Calu3 (cell line): ENCODE measurements at places on chromosomes 12 and 14.
A peak's percentile ranks its signal among the peaks of the same experiment; 100 is the strongest.

GRCh38 chr14:22291406-22291805, 297.6 kb downstream of the DAD1 start:
- no peak for DNase-seq

GRCh38 chr12:118704527-118705241, 276.7 kb upstream of the SRRM4 start:
- DNase-seq = no peak

DNA sequence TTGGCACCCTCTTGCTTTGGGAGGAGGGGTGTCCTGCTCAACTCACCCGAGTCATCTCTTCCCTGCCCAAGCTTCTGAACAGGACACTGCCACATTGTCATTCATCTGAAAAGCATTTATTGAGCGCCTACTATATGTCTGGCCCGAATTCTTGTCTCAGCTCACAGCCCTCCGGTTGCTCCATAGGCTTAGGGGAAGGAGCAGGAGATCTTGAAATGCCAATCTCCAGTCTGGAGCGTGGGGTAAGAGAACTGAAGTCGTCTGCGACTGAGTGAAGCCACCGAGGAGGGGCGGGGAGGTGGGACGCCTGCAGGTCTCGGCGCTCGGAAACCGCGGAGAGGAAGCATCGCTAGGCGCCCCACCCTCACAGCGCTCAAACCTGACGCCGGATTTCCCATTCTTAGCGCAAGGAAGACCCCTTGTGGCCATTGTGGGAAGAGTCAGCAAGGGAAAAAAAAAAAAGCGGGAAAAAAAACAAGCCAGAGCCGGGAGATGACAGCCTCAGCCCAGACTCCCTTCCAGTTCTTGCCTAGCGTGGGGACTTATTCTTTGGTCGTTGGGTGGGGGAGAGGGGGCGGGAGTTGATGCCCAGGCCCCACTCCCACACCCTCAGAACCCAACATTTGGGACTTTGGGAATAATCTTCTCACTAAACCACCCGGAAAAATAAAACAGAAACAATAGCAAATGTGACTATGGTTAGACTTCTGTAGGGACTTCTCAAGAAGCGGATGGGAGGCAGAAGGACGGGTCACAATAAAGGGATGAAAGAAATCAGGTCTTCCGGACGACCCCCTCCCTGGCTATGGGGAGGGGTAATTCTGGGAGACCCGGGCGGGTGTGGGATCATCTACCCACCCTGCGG, 28.2 kb upstream of the SMUG1 start:
- peak; percentile 82 for DNase-seq

DNA sequence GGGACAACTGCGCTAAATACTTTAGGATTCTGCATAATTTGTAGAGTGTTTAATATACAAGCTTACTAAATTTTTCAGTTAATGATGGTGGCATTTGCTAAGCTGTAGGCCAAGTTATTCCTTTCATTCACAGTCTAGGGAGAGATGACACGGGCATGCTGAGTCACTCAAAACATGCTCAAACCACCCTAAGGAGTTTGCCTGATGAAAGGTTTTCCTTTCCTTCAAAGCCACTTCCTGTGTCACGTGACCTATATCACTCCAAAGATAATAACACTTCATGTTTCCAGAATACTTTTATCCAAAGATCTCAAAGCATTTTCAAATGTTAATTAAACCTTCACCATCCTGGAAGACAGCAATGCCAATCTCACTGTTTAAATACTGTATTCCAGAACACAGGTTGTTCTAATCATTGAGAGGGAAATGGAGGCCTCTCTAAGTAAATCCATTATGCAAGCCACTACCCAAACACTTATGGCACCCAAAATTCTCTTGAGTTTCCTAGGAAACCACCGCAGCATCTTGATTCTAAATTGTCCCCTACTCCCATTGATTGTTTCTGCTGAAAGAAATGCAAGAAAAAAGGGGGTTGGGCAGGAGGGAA, 207.0 kb upstream of the CDKN3 start:
- peak; percentile 23 for DNase-seq

DNA sequence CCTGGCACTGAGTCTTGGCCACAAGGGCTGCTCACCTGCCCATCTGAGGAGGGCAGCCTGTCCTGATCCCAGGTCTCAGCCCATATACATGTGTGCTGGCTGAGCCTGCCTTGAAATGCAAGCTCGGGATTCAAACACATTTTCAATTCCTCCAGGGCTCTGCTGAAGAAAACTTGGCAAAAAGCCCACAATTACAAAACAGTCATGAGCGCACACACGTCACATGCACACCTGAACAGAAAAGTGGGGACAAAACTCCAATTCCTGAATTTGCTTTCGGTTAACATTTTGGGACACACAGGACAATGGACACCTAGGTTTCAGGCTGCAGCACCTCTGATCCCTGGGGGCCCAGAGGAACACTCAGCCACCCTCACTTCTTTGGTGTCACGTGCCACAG, 113.9 kb downstream of the RBM19 start:
- no peak for DNase-seq

GRCh38 chr12:124073356-124074035, 100.5 kb downstream of the ZNF664 start:
- DNase-seq = no peak

- DNase-seq = no peak
Measured at GRCh38 chr14:24055971-24056799, 4.4 kb downstream of the CARMIL3 start.

DNA sequence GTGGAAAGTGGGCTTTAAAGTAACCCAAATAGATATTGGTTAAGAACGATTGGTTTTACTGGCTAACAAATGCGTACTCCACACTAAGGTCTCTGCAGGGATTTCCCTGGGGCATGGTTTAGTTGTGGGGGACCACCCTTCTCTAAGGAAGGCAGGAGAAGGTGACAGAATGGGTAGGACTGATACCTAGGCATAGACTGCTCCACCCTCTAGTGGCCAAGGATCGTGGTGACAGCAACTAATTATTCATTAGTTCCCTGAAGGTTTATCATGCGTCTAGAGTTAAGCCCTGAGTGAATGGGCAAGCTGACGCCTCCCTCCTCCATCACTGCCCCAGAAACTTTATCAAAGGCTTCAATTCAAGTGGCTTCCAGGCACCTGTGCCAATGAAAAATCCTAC, 9.1 kb downstream of the FAM181A start:
- DNase-seq = peak; percentile 43

- no peak for DNase-seq
Measured at GRCh38 chr12:4041187-4041885, 168.1 kb upstream of the PARP11 start.

GRCh38 chr12:89756585-89757398, 48.2 kb upstream of the ATP2B1 start:
- peak; percentile 46 for DNase-seq

GRCh38 chr12:5492562-5492961, 60.7 kb downstream of the NTF3 start:
- DNase-seq = no peak

GRCh38 chr12:19506497-19506896, 67.2 kb downstream of the AEBP2 start:
- no peak for DNase-seq

DNA sequence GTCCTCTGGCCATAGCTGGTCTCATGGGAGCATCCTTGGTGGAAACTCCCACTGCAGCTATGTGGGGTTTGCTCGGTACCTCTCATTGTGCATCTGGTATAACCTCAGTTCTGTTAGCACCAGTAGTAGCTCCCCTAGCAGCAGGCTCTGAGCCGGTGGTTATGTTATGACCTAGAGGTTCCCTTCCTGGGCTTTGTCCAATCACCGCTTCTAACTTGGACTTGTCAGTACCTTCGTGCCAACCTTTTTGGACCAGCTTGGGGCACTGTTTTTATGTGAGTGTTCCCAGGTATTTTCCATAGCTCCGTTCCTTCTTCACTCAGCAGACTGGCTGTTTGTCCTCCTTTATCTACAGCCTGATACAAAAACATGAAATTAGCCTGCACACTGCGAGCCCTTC, 55.7 kb downstream of the ATG14 start:
- DNase-seq = no peak

DNA sequence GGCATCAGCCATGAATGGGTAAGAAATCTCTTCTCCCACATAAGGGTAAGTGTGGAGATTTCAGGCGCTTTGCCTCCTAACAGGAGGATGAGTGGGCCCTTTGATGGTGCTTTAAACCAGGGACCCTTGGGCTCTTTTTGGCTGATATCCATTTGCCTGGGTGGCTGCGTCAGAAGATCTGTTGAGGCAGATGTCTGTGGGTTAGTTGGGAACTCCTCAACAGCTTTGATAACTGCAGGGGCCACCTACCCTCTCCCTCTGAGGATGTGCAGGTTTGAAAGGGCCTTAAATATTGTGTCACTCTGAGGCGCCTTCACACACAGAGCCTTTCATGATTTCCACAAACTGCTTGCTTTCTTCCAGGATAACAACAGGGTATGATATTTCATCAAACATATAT, 210.7 kb downstream of the PPM1H start:
- no peak for DNase-seq

DNA sequence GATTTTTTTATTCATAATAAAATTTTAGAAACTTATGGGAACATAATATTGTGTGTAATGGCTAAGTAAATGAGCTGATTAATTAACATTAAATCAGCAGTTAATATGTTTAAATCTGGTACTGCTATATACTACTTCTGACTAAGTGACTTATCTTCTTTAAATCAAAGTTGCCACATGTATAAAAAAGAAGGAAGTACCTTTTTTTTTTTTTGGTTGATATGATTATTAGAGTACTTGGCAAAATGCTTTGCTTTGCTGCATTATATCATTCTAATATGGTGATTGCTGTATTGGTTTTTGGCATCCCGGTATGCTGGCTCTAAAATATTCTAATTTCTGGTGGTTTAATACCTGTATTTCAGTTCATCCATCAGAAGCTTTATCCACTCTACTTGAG, 319.1 kb upstream of the RGS6 start:
- no peak for DNase-seq

DNA sequence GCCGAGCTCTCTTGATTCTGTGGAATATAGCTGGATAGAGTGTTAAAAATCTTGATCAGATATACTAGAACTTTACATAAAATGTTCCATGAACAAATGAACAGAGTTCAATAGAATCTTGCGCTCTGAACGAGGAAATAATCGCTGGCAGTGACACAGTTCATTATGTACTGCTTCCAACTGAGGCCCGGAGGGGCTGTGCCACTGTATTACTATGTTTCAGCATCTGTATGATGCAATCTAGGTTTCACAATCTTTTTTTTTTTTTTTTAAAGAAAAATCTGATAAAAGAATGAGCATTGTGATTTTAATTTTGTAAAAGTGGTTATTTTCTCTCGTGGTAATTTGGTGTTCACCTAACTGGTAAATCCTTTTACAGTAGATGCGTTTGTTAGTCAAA, 77.2 kb downstream of the FERMT2 start:
- no peak for DNase-seq

DNA sequence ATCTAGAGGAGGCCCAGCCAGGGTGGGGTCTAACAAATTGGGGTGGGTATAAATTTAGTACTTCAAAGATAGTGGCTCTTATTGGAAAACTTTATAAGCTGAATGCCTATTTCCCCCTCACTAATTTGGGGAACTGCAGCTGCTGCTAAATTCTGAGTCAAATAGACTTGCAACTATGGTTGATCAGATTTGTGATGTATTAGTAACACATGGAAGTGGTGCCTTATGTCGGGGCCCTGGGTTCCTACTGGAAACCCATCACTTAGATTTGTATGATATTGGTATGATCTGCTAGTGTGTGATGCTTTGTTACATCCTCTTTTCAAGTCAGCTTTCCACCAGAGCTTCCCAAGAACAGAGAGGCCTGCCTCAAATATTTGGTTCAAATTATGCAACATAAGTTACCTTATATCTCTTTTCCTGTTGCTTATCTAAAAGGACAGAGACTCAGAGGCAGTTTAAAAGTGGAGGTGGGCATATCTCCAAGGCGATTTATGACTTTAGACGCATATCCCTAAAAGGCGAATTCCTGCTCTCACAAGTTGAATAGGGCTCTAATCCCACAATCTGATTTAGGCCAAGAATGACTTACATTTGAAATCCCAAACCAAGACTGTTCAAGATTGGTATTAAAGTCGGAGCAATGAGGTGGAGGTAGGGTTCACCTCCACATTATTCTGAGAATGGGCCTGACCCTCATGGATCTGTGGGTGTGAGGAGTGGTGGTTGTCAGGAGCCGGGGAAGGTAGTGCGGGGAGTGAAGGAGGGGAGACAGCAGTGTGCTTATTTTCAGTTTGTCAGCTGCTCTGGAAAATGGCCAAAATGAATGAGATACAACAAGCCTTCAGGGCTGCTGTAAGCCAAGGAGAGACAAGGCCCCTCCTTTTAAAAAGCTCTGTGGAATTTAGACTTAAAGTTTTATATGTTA, 425.8 kb downstream of the RAD51B start:
- DNase-seq = no peak

DNA sequence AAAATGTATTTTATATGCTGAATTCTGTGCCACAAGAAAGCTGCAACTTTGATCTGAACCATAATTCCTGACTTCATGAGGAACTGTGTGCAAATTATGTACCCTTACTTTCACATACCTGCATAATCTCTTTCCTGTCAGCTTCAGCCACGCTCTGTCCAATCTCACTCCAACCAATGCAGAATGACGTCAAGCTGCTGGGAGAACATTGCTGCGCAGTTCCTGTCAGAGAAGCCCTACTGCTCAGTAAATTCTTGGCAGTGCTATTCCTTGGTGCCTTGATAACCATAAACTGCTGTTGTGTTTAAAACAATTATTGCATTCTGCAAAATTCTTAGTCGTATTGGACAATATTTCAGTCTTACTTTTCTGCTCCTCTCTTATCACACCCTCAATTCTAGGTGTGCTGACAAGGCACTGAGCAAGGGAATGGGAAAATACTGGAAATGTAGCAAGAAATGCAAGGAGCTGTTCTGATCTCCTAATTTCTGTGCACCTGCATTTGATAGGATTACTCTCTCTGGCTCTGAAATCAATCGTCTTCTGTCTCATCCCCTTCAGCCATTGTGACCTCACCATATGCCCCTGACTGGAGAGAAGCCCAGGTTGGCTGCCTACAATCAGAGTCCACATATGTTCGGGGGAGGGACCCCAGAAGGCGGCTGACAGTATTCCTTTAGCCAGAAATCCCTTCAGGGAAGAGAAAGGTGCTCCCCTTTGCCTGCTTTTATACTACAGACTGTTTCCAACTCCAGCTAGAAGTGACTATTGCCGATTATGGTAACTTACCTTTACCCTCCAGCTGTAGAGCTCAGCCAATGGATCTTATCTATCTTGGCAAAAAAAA, 274.9 kb upstream of the NOVA1 start:
- no peak for DNase-seq

DNA sequence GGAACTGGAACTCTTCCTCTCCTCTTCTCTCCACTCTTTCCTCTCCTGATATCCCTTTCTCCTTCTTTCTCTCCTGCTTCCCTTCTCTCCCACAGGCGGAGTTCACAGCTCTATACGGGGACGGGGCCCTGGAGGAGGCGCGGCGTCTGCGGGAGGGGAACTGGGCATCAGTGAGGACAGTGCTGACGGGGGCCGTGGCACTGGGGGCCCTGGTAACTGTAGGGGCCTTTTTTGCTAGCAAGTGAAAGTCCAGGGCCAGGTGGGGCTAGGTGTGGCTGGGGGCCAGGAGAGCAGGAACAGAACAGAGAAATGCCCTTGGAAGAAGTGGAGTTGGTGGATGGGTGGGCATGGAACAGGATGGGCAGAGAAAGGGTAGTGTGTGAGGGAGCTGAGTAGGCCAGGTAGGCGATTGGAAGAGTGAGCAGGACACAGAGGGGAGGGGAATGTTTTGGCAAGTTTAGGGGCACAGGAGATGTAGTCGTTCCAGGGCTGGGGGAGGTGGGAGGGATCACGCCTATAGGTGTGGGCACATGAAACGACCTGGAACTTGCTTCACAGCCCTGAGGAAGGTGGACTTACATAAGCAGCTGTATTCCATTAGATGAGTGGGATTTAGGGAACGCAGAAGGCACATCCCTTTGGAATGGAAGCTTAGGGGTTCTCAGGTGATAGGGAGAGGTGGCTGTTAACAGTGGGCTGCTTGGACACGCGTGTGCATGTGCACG, 2.2 kb downstream of the BCL2L2 start:
- DNase-seq = no peak
